Activated T-cell treated with anti-CD3 and anti-CD28 coated beads for 1 hour (primary cell): ENCODE measurements at places on chromosomes 1 and 21.

- no peak for DNase-seq
Measured at GRCh38 chr1:163048869-163049268, 20.3 kb upstream of the RGS4 start.

- DNase-seq: no peak
Measured at GRCh38 chr1:29444782-29445729, 208.7 kb downstream of the PTPRU start.

GRCh38 chr1:21313203-21313885 lies 23.1 kb upstream of the ECE1 start:
- no peak for DNase-seq

GRCh38 chr1:177909416-177909815 lies 60.4 kb downstream of the SEC16B start:
- DNase-seq: no peak

DNA sequence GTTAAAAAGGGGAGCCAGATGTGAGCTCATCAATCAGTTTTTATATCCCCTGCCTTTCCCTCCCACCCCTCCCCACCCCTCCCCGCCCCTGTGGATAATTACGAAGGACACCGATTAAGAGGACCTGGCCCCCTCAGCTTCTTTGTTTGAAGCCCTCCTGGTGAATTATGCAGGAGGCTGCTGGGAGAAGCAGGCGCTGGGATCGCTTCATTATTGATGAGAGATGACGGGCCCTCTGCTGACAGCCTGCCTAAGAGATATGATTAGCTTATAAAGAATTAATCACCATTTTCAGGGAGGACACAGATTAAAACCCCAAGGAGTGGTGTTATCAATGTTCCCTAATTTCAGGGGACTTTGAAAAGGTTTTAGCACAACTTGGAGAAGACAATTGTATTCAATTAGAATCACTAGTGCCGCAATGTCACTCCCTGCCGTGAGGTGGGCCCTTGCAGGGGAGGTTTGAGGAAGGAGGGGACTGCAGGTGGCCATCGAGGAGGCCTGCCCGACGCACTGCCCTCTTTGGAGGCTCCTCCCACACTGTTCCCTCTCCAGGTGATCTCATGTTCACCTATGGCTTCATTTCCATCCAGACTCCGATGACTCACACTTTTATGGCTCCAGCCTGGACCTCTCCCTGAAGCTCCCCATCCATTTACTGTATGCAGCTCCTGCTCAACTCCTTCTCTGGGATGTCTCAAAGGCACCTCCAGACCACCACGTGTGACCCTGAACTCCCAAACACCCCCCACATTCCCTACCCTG lies 67.0 kb upstream of the KLHDC7A start:
- DNase-seq: no peak

DNA sequence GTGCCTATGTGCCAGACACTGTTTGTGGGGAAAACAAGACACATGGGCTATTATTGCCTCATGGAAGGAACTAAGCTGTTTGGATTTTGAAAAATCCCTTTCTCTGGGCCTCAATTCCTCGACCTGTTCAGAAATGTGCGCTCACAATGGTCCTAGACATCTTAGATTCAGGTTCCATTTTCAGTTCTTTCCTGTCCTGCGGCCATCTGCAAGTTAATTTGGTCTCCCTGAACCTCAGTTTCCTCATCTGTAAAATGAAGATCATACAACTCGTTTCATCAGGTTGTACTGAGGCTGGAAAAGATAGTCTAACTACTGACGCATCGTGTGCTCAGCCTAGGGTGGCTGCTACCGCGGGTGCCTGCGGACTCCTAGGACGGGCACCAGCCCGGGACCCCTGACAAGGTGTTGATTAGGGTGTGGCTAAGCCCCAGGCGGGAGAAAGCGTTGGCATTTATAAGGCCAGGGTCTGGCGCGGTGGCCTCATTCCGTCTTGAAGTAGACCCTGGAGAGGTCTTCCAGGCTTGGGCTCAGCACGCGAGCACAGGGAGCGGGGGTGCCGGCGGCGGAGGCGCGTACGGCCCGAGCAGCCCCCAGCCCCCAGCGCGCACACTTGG lies 493 bp upstream of the ELOA start:
- no peak for DNase-seq

- DNase-seq: no peak
Measured at GRCh38 chr1:59108481-59109317, 188.2 kb upstream of the FGGY start.

- DNase-seq: no peak
Measured at GRCh38 chr1:64701071-64701470, 43.8 kb upstream of the RAVER2 start.

DNA sequence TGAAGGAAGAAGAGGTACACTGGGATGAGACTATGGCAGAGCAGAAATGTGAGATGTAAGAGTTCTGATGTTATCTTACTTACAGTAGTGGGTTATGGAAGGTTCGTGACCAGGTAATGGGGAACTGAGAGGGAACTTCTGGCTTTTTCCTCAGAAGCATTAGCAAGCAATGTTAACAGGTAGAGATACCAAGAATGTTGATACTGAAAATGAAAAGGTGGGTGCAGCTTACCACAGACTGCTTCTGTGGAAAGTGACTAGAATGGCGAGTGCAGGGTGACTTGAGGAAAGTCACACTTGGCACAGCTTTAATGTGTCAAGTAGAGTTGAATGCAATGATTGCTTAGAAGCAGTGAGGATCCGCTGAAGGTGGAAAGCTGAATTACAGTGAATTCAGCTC lies 70.8 kb downstream of the PLA2G4A start:
- DNase-seq: no peak

DNA sequence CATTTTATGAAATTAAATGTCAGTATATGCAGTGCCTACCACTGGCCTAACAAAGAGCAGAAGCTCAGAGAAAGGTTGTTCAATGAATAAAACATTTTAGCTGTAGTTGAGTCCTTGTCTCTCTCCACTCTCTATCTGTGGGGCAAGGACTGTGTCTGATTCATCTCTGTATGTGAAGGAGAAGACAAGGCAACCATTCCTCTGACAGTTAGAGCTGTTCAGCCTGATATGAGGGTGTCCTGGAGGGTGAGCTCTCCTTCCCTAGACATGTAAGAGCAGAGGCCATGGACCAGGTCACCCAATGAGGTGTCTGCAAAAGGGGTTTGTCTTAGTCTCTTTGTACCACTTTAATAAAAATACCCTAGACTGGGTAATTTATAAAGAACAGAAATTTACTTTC lies 4.5 kb upstream of the PDZK1IP1 start:
- DNase-seq: no peak

- no peak for DNase-seq
Measured at GRCh38 chr1:172843444-172843843, 184.5 kb downstream of the FASLG start.

DNA sequence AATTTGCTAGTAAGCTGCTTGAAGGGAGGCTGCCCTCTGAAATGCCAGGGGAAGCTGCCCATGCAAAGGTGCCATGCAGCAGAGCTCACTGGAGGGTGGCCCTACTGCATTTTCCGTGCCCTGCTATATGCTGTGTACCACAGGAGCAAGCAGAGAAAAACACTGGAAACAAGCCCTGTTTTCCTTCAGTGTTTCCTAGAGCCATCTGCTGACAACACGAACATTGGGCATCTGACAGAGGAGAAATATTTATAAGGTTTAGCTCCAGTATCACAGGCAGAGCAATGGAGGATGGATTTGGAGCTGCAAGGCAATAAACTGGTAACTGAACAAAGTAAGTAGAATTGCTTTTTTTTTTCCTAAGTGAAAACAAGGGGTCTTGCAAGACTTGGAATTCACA lies 198.4 kb downstream of the USP25 start:
- DNase-seq: no peak

GRCh38 chr1:205545001-205545919 lies 40.8 kb downstream of the CDK18 start:
- no peak for DNase-seq

DNA sequence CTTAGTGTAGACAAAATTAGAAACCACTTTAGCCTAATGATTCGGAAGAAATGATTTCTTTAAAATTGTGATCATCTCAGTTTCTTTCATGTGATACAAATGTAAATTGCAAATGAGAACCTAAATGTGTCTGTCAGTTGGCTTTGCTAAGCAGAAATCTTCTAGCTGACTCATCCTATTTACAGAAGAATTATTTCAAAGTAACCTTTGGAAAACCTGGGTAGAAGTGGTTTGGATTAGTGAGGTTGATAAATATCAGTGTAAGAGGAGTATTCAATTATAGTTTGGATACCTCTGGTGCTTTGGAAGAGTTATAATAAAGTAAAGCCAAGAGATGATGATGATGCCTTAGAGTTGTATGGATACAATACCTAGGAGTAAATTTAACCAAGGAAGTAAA lies 37.4 kb downstream of the CC2D1B start:
- no peak for DNase-seq

GRCh38 chr1:38919130-38919529 lies 22.5 kb downstream of the RHBDL2 start:
- DNase-seq: no peak

- no peak for DNase-seq
Measured at GRCh38 chr1:82052563-82052962, 251.8 kb downstream of the ADGRL2 start.

DNA sequence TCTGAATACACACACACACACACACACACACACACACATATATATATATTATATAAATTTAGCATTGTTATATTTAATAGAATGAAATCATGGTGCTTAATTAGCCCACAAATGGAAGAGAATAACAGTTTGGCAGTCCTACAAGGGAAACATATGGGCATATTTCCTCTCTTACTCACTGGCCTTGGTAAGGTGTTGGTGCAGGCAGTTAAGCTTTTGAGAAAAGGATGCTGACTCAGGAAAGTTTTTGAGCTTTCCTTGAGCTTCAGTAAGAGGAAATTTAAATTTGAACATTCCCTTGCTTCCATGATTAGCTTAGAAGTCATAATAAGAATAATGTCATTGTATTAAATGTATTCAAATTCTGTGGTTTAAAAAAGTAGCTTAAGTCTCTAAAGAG lies 37.0 kb upstream of the B3GALT5 start:
- no peak for DNase-seq

GRCh38 chr1:12714710-12715475 lies 1.0 kb upstream of the AADACL3 start:
- no peak for DNase-seq

- DNase-seq: no peak
Measured at GRCh38 chr1:203629016-203629506, 2.4 kb downstream of the ATP2B4 start.

DNA sequence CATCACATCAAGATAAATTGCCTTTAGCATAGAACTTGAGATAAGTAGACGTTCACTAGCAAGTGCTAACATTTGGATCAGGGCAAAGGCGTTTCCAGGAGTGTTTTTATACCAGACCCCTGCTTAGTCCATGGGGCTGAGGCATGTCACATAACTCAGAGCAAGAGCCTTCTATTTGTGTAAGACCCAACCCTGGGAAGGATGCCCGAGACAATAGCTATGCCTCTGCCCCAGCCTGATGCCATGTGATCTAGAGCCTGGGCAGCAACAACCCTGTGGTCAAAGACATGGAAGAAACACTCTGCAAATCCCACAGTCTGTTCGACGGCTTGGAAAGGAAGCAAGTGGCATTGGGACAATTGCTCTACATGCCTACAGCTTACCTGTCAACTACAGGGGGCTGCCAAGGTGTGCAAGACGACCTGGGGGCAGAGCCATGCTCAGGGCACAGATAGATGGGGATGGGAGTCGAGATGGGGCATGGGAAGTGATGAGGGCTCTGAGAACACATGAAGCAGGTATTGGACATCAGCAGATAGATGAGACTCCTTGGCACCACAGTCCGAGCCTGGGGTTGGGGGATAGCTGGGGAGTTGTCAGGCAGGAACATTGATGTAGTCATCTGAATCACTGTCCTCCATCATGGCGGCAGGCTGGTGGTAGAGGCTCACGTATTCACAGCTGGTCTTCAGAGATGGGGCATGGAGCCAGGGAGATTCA lies 7.3 kb downstream of the IL24 start:
- DNase-seq: no peak

GRCh38 chr1:109283748-109284600 lies 1.0 kb upstream of the PSRC1 start:
- DNase-seq: no peak

DNA sequence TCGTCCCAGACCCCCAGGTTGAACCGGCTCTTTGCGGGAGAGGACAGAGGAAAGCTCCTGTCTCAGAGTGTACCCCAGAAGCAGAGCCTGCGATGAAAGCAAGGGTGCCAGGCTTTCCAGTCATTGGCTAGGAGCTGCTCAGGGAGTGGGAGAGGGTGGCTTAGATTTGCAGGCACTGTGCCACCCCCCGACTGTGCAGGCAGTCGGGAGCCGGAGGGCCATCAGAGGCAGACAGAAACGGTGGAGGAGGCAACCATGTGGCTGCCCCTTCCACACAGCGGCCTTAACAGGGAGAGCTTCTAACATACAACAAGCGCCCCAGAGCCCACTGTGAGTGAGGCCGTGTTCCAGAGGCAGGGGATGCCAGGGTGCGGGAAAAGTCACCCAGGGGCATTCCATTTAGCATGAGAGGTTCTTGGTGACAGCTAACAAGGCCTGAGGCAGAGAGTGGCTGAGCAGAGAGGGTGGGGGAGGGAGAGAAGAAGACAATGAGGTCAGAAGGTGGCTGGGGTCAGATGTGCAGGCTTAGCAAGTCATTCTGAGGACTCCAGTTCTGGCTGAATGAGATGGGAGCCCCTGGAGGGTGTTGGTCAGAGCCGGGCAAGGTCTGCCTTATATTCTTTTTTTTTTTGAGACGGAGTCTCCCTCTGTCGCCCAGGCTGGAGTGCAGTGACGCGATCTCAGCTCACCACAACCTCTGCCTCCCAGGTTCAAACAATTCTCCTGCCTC lies 9.5 kb upstream of the C1orf167 start:
- DNase-seq: no peak

- DNase-seq: no peak
Measured at GRCh38 chr21:26965040-26965906, 1.6 kb downstream of the ADAMTS5 start.

DNA sequence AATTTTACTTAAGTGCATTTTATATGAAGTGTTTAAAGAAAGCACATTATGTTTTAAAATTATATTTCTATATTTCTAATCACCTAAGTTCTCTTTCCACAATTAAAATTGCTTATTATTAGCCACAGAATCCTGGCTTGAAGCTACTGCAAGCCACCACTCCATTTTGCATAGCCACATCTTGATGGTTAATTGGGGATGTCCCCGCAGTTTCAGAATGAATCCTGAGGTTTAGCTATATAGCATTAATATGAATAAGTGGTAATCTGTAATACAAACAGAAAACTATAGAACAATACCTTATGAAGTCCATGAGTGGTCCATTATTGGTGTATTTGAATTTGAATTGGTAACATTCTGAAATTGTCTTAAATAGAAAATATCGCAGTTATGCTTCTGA lies 11.6 kb upstream of the GOLPH3L start:
- DNase-seq: no peak

GRCh38 chr1:200042119-200042551 lies 14.6 kb downstream of the NR5A2 start:
- DNase-seq: no peak

DNA sequence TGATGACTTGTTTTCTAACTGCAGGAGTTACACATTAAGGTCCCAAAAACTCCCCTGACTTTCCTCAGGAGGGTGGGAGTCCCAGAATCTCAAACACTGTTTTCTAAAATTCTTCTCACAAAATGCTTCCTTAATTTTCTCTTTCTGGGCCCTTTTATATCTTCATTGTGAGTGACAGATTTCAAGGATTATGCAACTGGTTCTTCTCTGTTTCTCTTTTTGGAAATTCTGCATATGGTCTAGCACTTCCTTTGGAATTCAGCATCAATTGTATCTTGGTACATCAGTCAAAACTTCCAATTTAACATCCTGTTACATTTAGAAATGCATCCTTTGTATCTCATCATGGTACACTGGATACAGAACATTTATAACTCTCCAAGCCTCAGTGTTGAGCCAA lies 59.7 kb downstream of the LMO4 start:
- no peak for DNase-seq

GRCh38 chr1:52195161-52195560 lies 53.3 kb downstream of the ZFYVE9 start:
- no peak for DNase-seq
